ENCODE measurements at places on chromosomes 16 and 17.

- DNase-seq: no peak
These were observed 84.4 kb downstream of the OR1D5 start for GRCh38 chr17:2978991-2979390.

- DNase-seq: no peak
These were observed 8.2 kb upstream of the CD300E start for GRCh38 chr17:74631468-74632450.

DNA sequence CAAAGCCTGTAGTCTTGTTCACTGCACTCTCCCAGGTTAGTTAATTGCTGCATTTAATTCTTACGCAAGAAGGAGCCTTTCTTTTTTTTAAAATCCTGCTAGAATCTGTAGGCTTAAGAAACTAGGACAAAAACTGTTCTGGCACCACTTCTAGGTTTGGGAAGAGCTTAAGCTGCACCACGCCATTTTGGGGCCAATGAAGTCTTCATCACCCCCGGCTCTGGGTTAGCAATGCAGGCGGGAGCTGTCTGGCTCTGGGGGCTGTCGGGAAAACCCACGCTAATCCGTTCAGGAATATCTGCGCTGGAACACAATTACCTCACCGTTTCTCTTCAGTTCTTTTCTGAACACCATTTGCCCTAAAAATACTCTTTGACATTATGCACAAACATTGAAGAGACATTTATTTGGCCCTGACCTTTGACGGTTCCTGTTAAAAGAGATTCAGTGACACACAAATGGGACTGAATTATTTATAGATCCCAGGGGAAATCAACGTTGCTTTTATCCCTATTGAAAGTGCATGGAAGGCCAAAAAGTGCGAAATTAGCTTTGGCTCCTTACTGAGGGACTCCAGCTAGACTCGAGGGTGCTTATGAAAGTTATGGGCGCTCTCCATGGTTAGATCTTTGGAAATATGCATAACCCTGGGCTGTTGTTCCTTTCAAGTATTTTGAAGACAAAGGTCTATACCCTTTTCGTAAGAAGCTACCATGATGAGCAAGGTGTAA, 249.2 kb downstream of the HAPSTR1 start:
- DNase-seq: no peak

- DNase-seq: no peak
These were observed 11.3 kb upstream of the MAPT start for GRCh38 chr17:45883063-45883462.

GRCh38 chr16:86089991-86090390, 191.0 kb downstream of the IRF8 start:
- DNase-seq: no peak

- DNase-seq: no peak
These were observed 88.3 kb downstream of the TMEM132E start for GRCh38 chr17:34667656-34668055.

- DNase-seq: no peak
These were observed 75.9 kb downstream of the ZNF423 start for GRCh38 chr16:49779979-49780378.

GRCh38 chr17:38663125-38663751, 11.5 kb downstream of the EPOP start:
- peak; percentile 58 for DNase-seq

DNA sequence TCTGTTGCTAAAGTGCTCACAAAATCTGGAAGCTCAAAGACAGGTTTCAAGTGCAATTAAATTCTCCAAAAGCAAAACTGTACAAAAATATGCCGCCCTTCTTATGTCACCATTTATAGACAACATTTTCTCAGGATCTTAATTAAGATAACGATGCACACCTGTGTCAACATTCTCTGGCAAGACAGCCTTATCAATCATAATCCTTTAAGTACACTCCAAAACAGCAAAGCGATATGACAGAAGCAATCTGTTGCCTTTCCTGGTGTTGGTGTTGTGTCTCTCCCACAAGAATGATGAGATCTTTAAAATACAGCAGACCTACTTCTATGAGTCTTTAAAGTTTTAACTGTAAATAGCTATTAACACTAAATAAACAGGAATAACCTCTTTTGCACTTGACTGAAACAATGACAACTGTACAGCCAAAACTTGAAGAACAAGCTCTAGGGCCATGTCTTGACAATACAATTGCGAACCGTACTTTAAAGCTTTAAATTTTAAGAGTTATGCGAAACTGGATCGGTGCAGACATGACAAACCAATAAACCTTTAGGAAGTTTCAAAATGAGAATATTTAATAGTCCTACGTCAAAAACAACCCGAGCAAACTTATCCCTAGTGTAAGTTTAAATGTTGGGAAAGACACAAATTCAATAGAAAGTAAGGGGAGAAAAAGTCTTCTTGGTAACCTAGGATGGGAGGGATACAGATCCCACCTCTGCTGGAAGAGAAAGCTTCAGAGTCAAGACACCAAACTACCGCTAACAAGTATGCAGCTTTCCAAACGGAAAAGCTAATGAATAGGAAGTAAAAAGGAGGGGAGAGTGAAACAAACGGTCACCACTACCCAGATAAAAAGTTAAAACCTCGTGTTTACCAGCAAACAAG, 3.3 kb upstream of the IRX5 start:
- no peak for DNase-seq

DNA sequence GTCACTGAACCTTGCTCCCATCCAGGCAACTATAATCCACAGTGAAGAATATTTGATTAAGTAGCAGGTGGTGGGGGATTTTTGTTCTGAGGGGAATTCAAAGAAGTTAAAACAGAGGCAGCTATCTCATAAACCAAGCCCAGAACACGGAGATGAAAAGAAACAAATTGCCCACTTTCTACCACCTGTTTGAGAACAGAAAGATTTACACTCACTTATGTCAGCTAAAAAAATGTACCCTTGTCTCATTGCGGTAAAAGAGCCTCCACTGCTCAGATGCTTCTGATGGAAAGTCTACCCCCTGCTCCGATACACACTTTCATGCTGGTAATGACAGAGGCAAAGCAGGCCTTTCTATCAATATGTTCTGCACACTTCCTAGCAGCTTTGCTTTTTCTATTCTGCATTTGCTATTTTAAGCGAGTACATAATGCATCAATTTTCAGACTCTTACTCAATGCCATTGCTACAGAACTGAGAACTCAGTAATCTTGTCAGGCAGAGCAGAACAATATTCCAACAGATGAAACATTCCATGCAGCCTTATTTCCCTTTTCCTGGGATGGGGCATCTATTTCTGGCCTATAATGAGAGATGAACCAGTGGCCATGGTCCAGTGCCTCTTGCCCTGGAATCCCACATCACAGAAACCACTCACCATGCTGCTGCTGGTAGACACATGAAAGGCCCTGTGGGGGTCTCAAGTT, 29.0 kb downstream of the CDK5R1 start:
- no peak for DNase-seq

DNA sequence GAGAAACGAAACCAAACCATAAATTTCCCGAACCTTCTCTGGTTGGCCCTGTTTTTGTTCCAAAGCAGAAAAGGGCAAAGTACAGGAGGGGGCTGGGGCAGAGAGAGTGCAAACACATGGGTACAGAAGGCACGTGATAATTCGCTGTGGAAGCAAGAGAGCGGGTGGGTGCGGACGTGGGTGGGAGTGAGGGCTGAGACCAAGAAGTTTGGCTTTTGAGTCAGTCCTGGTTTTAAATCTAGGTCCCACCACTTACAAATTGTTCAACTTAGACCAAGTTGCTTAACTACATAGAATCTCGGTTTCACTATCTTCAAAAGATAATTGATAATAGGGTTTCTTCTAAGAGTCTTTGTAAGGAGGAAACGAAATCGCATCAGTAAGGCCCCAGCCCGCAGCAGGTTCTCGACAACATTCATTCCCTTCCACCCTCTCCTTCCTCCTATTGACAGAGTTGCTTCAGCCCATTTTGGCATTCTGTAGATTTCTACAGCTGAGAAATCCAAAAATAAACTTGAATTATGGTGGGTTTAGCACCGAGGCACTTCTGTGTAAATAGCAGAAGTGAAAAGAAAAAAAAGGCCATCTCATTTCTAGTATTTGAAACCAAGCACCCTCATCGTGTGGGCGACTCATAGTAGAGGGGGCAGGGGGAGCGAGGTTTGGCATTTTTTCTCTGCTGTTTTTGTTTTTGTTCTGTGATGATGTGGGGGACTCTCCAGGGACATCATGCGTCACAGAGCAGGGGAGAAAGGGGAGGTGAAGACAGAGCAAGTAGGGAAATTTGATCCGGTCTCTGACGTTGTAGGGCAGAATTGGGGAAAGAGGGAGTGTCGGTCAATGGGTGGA, 33.6 kb upstream of the CCR7 start:
- peak; percentile 15 for DNase-seq

- peak; percentile 32 for DNase-seq
These were observed 119.1 kb downstream of the FTO start for GRCh38 chr16:53822936-53823529.

DNA sequence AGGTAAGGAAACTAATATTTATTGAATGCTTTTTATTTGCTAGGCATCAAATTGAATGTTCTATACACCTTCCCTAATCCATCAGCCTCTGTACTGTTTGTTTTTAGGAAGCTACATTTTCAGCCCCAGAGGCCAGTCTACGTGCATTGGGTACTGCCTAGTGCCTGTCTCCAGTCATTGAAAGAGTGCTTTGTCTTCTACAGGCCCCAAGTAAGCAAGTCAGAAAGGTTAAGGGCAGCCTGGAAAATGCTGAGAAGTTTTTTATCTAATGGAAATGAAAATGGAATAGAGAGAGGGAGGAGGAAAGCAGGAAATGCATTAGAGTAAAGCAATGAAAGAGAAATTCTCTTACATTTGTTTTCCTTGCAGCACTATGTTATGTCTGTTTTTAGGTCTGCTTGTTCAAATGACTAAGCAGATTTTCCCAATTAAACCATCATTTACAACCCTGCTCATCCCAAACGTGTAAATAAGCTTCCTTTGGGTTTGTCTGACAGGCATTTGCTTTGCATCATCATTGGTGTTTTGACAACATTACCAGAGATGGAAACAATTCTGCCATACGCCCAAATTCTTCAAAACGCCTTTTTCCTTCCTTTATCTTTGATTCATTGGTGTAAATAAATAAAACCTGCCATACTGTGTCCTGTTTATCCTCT, 116.0 kb upstream of the GOT2 start:
- DNase-seq: no peak

DNA sequence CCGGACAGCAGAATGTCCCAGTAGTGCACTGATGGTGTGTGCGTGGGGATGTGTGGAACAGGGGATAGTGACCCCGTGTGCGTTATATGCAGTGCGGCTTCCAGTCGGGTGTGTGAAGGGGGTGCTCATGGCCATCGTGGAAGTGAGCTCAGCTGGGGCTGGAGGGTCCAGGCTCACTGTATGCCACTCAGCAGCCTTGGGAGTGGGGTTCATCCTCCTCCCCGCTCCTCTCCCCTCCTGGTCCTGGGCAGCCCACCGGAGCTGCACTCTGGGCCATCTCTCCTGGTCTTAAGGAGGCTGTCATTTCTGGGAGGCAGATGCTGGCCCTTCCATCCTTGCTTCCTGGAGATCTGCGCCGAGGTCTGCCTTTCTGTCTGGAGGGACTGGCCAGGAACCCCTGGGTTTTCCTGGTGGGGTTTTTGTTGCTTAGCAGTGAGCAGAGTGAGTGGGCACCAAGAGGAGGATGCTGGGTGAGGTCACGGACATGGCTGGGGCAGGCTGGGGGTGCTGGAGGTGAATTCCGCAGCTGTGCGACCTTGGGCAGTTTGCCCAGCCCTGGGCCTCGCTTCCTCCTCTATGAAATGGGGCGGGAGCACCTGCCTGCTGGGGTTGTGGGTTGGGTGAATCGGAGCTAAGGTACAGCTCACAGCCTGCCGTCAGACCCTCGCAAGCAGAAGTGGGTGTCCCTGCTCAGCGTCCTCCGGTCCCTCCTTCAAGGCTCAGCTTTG, 164.1 kb downstream of the SEC14L1 start:
- DNase-seq: no peak

GRCh38 chr16:2821487-2822157, 4.6 kb downstream of the PRSS21 start:
- DNase-seq: no peak
